ENCODE measurements at places on chromosomes 12 and 14.

DNA sequence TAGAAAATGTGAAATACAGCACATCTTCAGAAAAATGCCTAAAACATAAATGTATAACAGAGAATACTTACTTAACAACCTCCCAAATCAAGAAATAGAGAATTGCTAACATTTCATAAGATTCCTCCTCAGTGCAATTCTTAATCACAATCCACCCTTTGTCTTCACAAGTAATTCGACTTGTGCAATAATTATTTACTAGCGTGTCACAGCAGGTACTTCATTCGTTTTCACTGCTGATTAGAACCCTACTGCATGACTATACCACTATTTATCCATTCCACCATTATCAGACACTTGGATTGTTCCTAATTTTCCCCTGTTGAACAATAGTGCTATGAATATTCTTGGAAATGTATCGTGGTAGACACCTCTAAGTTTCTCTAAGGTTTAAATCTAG lies 64.9 kb upstream of the BBS10 start:
- DNase-seq: no peak

- DNase-seq: peak; percentile 95
These were observed 21.7 kb upstream of the SLC10A1 start for GRCh38 chr14:69818758-69819191.

DNA sequence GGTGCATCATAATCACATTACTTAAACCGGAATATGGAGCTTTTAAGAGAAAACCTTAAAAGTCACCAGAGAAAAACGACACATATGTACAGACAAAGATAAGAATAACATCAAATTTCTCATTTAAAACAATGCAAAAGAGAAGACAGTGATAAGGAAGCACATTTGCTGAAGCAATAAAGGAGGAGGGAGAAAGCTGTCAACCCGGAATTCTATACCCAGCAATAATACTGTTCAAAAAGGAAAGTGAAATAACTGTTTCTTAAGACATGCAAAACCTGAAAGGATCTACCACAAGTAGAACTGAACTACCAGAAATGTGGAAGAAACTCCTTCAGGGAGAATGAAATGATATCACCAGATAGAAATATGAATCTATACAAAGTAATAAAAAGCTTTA lies 15.4 kb downstream of the SLC6A13 start:
- no peak for DNase-seq

DNA sequence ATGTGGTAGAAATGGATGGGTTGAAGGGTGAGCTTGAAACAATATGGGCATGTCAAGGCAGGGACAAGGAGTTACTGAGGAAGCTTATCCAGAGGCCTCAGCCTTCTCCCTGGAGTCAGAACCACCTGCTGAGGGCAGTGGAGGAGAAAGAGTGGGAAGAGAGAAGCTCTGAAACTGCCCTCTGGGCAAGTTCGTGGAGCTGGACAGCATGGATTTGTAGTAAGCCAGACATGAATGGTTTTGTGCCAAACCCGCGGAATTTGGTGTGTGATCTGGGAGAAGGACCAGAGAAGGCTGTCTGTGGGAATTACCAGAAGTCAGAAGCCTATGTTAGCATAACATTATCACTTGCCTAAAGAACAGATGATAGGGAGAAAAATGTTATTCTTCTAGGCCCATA lies 164.8 kb downstream of the SLC41A2 start:
- no peak for DNase-seq

DNA sequence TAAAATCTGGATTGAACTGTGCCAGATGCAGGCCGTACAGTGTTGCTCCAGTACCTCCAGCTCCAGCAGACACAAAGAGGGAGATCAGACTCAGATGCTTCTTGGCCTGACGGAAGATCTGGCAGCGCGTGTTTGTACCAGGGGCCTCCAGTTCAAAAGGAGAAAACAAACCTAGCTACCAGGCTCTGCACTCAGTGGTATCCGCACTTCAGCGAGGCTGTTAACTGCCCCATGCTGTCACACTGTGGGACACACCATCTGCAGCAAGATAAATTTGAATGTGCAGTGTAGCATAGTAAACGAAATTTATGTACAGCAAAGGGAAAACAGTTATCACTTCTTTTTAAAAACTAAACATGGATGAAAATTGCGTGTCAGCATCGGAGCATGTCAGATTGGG lies 5.1 kb downstream of the DYNC1H1 start:
- DNase-seq: no peak

GRCh38 chr12:75724928-75725312 lies 213.5 kb upstream of the KRR1 start:
- peak; percentile 94 for DNase-seq

DNA sequence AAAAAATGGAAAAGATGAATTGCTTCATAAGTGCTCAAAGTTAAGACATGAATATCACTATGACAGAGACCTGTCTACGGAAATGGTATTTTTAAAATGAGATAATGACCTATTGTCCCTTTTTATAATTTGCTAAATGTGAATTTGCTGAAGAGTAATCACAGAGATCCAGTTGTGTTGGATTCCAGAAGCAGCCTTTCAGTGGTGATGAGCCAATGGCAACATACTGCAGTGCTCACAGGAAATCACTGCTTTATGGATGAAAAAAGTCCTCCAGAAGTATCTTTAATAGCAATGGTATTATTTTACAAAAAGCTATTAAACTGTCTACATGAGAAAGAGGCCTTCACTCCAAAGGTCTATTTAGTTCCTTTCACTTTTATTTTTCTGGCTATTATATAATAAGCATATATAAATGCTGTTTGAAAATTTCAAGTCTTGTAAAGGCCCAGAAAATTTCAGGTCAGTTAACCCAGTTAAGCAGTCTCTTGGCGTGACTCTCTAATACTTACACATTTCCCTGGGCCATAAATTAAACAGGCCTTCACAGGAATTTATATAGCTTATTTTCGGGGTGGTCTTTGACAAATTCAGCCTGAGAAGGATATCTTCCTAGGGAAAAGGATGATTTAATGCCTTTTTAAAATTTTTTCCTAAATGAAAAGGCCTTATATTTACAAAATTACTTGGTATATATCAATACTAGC lies 55.4 kb downstream of the KCNJ8 start:
- no peak for DNase-seq

- DNase-seq: no peak
These were observed 218.4 kb downstream of the BCAT1 start for GRCh38 chr12:24730489-24730896.

- DNase-seq: no peak
These were observed 69.3 kb upstream of the USP15 start for GRCh38 chr12:62190689-62191490.

- peak; percentile 47 for DNase-seq
These were observed 113.3 kb downstream of the PRKD1 start for GRCh38 chr14:29814156-29815015.

DNA sequence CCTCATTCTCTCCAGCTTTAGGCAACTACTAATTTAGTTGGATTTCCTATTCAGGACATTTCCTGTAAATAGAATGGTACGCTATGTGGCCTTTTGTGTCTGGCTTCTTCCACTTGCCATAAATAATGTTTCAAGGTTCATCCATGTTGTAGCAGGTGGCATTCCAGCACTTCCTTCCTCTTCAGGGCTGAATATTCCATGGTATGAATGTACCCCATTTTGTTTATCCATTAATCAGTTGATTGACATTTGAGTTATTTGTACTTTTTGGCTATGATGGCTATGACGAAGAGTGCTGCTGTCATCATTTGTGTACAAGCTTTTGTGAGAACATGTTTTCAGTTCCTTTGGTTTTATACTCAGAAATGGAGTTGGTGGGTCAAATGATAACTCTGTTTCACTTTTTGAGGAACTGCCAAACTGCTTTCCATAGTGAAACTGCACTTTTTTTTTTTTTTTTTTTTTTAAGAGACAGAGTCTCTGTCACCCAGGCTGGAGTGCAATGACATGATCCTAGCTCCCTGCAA lies 6.5 kb upstream of the CDK2AP1 start:
- no peak for DNase-seq

GRCh38 chr12:75831402-75831801 lies 200.2 kb downstream of the PHLDA1 start:
- peak; percentile 43 for DNase-seq

DNA sequence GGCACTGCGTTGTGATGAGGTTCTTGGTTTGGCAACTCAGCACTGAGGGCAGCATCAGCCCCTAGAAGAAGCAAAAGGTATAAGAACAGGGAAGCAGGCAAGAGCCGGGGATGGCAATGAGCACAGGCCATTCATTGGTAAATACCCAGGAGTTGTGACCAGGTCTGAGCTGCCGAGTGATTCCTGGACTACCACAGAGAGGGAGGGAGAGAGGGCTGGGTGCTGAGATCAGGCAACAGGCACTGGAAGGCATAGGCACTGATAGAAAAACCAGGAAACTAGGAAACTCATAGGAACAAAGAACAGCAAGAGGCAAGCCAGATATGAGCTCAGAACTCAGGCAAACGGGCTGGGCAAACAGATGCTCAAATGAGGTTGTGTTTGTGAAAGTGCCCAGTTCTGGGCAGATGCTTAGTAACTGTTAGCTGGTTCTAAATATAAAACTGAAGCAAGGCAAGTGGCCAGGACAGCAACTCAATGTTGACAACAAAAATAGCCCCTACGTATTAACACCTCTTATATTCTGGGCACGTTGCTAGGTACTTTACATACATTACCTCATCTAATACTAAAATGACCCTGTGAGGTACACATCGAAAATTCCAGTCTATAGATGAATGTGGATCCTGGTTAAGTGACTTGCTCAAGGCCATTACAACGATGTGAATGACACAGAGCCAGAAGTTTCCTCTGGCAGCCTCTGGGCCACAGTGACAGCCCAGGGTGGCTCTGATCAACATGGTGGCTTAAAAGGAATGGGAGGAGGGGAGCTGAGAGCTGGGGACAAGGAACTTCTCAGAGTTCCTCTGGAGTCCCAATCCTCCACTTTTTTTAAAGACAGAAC lies 121.1 kb downstream of the PRMT8 start:
- peak; percentile 67 for DNase-seq

- DNase-seq: no peak
These were observed 158.5 kb upstream of the RTL1 start for GRCh38 chr14:101062065-101062450.

DNA sequence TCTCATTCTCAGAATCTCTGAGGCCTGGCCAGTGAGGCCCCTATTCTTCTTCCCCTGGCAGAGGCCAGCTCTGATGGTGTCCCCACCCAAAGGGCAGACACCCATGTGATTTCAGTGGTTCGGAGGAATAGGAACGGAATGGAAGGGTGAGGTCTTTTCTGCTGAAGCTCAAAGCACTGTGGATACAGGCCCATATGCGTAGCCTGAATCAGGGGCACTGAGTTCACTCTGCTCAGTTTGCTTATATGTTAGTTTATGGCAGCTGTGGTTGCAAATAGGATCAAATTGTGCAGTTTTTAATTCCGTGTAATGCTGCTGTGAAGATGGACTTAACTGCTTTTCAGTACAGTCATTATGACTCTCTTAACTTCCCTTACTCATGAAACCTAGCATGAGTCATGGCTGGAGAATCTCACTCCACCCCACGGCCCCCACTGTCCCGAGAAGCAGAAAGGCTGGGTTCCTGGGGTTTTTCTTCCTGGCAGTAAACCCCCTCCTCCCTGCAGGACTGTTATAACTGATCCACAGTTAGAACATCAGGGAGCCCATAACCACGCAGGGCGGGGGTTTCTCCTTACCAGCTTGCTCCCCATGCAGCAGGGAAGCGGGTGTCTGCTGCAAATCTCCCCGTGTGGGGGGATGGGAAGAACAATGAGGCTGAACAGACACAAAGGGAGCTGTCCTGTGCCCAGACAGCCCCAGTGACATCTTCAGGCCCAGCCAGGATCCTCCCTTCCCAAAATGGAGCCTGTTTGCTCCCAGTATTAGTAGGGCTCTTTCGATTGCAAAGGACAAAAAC lies 122.7 kb downstream of the SLC38A6 start:
- DNase-seq: no peak

DNA sequence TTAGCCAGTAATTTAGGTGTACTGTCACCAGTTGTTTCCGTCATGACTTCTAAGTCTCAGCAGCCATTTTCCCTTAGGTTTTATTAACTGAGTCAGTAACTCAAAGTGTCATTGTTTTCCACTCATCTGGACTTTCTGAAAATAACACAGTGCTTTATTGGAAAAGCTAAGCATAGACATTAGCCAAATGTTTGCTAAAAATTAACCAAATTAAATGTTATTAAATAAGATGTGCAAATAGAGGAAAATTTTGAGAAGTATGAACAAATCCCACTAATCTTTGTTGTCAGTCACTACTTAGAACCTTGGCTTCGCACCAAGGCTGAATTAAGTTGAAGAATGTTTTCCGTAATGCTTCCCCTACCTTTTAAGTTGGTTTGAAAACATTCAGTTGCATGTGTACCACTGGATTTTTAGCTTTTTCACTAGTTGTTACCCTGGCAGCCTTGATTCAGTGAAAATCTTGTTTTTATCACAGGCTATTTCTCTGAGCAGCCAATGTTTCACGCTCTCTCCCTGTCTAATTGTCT lies 43.0 kb downstream of the BORCS5 start:
- no peak for DNase-seq

GRCh38 chr12:121637231-121637914 lies 11.0 kb downstream of the ORAI1 start:
- DNase-seq: no peak

DNA sequence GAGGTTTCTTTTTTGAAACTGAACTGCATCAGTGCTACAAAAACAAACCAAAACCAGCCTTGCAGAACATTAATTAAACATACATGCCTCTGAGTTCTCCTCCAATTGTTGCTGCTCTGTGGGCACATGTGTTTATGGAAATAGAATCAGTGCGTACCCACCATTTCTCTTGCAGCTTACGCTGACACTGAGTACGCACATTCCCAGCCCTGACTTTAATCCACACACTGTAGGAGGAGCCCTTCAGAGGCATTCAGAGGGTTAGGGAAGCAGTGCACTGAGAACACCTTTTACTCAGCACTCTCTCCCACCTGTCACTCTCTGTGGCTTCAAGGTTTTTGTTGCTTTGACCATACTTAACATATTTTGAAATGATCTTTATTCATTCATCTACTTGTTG lies 250.5 kb upstream of the PWP1 start:
- DNase-seq: no peak

DNA sequence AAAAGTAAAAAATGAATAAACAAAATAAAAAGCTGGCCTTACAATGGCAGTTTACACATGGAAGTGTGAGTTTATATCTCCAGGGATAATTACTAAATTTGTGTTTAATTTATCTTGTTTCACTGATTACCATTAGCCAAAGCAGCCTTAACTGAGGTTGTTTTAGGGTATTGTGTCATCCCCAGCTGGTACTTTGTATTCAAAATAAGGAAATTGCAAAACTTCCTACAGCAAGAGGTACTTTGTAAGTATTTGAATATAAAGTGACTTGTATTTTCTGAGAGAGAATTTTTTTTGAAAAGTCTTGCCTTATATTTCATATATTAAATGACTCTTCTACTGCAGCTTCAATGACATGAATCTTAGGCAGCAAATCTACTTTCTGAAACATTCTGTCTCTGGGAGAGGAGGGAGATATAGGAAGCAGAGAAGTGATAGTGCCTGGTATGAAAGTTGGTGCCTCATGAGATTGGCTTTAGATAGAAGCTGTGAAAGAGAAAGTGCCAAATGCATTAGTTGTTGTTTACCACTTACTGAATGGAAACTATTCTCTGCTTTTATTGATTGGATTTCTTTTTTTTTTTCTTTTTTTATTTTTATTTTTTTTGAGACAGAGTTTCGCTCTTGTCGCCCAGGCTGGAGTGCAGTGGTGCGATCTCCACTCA lies 6.7 kb downstream of the FNTB start:
- DNase-seq: no peak
